ENCODE measurements at places on chromosomes 16 and 17.

GRCh38 chr17:75755205-75755901 lies 9.6 kb downstream of the GALK1 start:
- no peak for DNase-seq

DNA sequence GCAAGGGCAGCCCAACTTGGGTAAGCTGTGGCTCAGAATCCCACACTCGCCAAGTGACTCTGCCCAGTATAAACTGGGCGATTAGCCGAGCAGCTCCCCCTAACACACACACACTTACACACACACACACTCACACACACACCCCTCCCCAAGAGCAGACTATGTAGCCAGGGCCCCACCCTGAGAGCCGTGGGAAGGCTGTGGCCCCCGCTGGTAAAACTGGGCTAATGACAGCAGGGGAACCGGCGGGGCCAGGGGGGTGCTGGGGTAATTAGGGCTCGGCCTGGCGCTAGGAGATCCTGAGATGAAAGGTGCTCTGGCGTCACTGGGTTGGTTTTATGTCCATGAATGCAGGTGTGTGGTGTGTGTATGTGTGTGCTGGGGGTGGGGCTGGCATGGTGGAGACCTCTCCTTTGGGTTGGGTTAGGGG lies 1.1 kb upstream of the THRA start:
- no peak for DNase-seq

- DNase-seq = no peak
These were observed 16.0 kb downstream of the ZNF821 start for GRCh38 chr16:71867939-71868338.

- no peak for DNase-seq
These were observed 1.3 kb upstream of the RAB40C start for GRCh38 chr16:588639-588888.

DNA sequence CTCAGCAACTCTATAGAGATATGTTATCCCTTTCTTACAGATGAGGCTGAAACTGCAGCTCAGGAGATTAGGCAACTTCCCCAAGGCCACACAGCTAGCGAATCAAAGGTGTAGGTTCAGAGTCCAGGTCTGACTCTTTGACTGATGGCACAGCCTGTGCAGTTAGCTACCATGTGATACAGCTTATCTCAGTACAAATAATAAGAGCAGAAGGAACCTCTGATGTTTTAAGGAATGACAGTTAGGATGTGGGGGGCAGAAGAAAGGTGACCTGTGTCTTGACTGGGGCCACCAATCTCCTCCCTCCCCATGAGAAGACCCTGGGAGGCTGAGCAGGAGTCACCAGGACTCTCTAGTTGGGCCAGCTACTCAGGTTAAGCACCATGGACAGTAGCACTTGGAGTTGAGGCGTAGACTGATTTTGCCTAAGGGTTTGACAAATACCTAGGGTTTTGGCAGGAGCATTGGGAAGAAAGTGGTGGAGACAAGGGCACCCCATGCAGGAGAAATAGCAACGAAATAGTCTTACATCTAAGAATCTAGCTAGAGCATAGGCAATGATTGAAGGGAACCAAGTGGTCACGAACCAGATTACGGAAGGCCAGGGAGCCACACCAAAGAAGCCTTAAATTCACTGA lies 22.8 kb upstream of the ACSM2B start:
- no peak for DNase-seq

DNA sequence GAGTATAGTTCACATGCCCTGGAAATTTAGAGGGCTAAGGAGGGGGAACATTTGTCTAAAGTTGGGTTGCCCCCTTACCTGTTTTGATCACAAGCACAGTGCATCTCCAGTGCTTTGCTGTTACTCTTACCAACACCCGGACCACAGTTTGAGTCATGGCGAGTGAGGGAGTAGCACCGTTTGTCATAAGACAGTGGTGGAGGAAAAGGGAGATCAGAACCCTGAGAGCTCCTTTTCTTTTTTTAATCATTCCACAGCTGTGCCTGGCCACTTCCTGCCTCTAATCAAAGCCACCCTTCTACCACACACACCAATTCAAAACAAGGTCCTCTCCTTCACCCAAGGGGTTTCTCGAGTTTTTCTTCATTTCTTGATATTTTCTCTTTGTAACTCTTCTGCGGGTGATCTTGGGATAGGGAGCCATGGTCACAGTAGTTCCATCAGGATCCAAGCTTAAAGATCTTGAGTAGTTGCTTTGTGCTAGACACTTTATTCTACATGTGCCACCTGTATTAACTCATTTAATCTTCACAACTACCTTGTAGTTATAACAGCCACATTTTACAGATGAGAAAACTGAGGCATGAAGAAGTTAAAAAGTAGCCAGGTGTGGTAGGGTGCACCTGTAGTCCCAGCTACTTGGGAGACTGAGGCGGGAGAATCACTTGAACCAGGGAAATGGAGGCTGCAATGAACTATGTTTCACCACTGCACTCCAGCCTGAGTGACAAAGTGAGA lies 5.0 kb upstream of the MYL4 start:
- no peak for DNase-seq

DNA sequence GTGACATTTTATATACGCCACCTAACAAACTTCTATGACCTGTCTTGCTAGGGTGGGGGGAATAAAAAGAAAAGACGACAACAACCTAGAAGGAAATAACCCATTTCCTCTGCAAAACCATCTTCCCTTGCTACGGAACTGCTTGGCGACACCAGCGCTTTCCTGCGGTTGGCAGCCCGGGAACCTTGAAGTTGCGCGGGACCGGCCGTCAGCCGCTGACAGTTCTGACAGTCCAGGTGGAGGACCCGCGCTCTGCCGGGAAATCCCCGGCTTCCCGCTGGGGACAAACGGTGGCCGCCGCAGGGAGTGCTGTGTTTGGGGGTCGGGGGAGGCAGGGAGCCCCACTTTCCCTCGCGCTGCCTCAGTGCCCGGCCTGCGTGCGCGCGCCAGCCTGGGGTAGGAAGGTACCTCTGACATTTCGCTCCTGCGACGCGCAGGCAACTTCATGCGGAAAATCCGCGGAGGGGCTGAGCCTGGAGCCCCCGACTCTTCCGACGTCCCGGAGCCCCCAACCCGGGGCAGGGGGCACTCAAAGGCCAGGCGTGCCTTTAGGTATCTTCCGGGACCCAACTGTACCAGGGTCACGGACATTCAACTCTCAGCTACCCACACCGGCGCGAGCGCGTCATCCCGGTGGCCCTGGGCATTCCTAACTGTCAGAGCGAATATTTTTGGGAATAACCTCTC lies 516 bp downstream of the SLC16A6 start:
- peak; percentile 4 for DNase-seq

All from NCI-H1105 (cell line).